ENCODE measurements at places on chromosomes 13 and 19.

DNA sequence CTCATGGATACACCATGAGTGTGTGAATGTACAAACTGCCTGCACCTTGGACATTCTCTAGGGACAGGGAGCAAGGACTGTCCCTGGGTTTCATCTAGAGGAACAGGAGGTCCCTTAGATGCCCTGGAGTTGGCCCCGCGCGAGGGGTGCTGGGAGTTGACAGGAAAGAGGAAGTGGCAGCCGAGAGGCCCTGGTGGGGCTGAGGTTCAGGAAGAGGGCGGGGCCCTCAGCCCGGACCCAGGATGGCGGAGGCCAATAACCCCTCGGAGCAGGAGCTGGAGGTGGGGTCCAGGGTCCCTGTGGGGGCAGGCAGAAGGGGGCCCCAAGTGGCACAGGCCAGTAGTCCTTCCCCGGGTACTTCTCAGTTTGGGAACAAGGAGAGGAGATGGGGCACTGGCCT lies 6.9 kb downstream of the PKN1 start:
- peak; percentile 78 for DNase-seq

- no peak for DNase-seq
Observed at GRCh38 chr19:5179256-5179655, 161.4 kb downstream of the PTPRS start.

- no peak for DNase-seq
Observed at GRCh38 chr19:16915734-16916133, 26.9 kb downstream of the F2RL3 start.

DNA sequence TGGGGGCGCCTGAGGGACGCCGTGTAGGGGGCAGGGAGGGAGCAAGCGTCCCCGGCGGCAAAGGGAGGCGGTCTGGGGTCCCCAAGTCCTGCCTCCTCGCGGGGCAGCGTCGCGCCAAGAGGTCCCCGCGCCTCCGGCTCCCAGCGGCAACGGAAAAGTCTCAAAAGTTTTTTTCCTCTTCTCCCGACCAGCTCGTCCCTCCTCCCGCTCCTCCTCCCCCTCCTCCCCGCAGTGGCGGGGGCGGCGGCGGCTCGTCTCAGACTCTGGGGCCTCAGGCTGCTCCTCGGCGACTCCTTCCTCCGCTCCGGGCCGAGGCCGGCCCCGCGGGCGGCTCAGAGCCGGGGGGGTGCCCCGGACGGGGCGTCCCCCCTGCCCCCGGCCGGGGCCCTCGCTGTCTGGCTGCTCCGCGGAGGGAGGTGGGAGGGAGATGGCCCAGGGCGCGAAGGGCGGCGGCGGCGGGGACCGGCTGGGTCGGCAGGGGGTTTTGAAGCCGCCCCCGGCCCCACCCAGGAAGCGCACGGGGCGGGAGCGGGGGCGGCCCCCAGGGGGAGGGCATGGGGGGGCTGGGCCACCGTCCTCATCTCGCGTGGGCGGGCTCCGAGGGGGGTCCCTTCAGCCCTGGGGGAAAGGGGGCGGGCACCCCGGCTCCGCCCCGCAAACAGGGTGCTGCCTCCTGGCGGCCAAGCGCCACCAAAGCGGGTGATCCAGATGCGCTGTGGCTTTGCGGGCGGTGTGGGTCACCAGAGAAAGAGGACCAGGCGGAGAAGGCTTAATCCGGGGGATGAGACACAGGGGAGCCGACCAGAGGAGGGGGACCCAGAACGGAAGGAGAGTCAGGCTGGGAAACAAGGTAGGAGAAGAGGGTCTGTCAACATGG lies at the start of gene TGFB1:
TSS of gene TGFB1 (minus strand) at position 457 of the 877 bp plus-strand sequence. CDS start 878 bp downstream, outside the sequence.
- DNase-seq: peak; percentile 69

DNA sequence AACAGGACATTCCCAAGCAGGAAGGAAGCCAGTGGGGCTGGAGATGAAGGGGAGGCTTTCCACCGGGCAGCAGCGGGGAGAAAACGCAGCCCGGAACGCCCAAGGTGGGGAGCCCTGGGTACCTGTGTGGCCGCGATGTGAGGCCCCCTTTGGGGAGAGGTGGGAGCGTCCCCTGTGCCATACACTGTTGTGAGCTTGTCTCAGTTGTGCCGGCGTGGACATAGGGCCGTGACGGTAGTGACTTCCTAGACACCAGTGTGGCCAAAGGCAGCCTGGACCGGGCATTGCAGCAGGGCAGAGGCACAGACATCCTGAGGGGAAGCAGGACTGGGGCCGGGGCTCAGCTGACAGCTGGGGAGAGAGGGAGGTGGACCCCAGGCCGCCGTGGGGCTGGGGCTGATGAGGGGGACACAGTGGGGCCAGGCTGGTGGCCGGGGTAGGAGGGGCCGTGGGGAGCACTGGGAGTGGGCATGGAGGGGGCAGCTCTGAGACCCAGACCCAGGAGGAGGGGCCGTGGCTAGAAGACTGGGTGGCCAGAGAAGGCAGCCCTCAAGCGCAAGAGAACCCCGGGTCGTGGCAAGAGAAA lies 38.5 kb upstream of the TFDP1 start:
- DNase-seq: no peak

- DNase-seq: no peak
Observed at GRCh38 chr19:39355253-39355652, 13.0 kb downstream of the SAMD4B start.

- no peak for DNase-seq
Observed at GRCh38 chr13:24882665-24883064, 118.7 kb downstream of the RNF17 start.

GRCh38 chr13:50125554-50126262 lies 110.5 kb downstream of the KCNRG start:
- DNase-seq: peak; percentile 69

DNA sequence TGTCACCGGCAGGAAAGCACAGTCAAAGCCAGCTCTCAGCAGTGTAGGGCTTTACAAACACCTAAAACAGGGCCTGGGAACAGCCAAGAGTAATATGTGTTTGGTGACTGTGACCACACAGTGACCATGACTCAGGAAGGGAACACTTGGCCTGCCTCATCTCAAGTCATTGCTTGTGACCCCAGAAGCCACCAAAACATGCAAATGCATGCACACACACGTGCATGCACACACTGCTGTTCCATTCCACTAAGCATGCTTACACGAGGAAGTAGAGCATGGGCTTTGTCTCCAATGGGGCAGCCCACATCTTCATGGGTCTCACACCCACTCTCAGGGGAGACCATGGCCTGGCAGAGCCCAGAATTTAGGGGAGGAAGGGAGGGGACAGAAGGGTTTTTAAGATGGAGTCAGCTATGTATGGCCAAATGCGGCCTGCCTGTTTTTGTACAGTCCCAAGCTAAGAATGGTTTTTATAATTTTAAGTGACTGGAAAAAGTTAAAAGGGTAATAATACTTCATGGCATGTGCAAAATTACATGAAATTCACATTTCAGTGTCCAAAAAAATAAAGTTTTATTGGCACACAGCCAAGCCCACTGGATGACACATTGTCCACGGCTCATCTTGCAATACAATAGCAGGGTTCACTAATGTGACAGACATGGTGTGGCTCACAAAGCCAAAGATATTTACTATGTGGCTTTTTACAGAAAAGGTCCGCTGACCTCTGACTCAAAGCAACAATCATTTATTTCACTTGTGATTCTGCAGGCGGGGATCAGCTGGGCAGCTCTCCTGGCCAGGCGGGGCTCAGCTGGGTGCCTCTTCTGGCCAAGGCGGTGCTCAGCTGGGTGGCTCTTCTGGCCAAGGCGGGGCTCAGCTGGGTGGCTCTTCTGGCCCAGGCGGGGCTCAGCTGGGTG lies 17.3 kb downstream of the ZFR2 start:
- no peak for DNase-seq

DNA sequence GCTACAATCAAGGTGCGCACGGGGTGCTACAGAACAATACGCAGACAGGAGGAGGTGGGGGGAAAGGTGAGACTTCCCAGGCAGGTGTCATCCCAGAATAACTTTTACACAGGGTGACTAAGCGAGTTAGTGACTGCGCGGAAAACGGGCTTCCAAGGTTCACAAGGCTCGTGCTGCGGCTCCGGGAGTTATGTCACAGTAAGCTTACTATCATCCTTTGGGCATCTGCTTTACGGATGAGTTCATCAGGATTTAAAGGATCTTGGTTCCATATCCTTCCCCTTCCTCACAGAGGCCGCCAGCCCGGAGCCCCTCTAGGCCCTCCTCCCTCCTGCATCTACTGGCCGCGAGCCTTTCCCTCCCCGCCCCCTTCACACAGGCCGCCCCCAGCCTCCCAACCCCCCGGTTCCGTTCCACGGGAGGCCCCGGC lies 474 bp upstream of the IFT88 start:
- no peak for DNase-seq

DNA sequence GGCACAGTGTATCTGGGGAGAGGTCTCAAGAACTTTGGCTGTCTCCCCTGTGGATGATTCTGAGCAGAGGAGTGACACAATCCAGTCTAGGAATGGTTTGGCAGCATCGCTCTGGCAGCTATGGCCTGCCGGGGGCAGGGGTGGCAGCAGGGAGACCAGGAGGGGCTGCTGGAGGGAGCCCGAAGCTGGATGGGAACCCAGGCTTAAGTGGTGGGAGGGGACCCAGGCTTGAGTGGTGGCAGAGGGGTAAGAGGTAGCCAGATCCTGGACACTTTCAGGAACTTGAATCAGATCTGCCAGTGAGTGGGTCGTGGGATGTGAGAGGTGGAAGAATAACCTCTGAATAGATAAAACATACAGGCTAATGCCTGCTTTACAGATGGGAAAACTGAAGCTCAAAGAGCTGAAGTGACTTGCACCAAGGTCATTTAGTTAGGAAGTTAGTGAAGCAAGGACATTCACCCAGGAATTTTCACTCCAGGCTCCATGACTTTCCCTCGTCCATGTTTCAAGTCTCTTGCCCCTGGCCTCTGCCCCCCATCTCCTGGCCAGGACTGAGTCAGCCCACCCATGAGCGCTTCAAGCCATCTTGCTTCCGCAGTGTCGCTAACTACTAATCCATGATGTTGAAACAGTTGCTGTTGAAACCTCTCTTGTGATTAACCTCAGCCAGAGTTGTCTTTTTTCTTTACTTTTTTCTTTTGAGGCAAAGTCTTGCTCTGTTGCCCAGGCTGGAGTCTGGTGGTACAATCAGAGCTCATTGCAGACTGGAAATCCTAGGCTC lies 29.9 kb upstream of the C1QTNF9 start:
- no peak for DNase-seq

DNA sequence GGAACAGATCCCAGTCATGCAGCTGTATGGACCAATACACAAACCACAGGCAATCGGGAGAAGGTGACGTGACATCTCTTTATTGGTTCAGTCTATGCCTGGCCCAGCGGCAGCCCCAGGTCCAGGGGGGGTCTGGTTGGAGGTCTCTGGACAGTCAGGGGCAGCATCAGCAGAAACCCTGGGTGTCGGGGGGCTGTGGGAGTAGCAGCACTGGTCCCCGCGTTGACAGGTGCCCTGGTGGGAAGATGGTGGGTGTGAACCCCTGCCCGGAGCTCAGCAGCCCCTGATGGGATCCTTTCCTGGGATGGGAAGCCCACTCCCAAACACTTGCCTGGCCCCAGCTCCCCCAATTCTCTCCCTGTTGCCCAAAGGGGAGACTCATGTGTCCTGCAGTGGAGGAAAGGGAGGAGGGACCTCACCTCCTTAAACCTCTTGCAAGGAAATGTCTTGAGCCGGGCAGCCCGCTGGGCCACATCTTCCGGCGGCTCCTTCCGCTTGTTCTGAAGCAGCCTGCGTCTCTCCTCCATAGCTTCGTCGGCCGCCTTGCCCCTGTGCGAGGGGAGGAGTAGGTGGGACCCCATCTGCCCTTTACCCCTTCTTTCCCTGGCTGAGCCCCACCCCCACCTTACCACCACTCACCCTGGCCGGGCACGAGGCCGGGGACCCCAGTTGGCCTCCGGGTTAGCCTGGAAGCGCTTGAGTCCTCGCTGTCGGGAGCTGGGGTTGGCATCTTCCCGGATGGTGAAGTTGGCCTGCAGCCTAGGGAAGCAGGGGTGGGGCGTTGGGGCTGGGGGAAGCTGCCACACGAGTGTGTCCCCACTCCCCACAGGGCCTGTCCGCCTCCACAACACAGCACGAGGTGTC lies 2.4 kb upstream of the LYL1 start:
- DNase-seq: no peak

DNA sequence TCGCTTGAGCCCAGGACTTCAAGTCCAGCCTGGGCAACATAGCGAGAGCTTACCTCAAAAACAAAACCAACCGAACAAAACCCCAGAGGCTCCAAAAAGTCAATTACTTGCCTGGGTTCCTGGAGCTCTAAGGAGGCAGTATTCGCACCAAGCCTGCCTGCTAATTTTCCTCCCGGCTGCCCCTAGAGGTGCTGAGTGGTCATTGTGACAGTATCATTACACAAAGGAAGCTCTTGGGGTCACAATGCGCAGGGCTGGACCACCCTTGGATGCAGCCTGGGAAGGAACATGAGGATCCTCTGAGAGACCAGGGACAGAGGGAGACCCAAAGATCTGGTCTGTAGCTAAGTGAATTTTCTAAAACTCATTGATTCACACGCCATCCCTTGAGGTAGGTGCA lies 8.5 kb upstream of the PEX11G start:
- no peak for DNase-seq
